Jurkat, Clone E6-1 (cell line): ENCODE measurements at places on chromosomes 6 and 20.

- DNase-seq: no peak
Measured at GRCh38 chr6:159213405-159213804, 44.2 kb downstream of the FNDC1 start.

GRCh38 chr6:157597461-157598312, 216.7 kb downstream of the ZDHHC14 start:
- peak; percentile 21 for DNase-seq

- DNase-seq: no peak
Measured at GRCh38 chr6:168131464-168132415, 52.7 kb upstream of the FRMD1 start.

GRCh38 chr20:42212391-42212790, 594.2 kb upstream of the CHD6 start:
- no peak for DNase-seq

DNA sequence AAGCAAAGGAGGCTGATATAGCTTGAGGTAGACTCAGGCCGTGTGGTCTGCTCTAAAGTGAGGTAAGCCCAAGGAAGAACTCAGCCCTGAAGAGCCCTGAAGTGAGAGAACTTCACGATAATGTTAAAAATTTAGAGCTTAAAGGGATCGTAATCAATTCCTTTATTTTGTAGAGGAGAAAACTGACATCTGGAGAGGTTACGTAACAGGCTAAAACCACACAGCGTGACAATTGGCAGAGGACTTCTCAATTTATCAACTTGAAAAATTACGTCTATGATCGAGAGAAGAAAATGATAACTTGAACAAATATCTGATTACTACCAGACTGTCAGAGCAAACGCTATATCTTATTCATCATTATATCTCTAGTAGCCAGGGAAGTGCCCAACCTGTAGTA, 121.8 kb upstream of the FOXO3 start:
- no peak for DNase-seq

GRCh38 chr20:60210779-60211617, 252.8 kb downstream of the CDH26 start:
- DNase-seq: peak; percentile 82

DNA sequence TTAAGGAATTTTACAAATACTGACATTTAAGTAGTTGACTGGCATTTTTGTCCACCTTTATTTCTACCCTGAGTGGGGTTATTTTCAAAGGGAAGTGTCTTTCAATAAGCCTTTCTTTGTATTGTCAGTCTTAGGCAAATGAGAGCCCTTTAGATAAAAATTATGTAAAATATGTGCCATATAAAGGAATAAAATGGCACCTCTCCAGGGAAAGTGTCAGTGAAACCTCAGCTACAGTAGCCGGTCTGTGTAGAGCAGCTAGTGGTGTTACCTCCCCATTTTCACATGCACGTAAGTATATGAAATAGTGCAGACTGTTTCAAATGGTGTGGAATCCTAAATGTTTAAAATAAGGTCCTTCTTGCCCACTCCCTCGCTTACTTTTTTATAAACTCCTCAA, 5.0 kb downstream of the FAM217B start:
- no peak for DNase-seq

- DNase-seq: no peak
Measured at GRCh38 chr6:16657768-16658167, 103.5 kb downstream of the ATXN1 start.

GRCh38 chr6:29726001-29726400, 2.8 kb downstream of the HLA-F start:
- DNase-seq: no peak

- no peak for DNase-seq
Measured at GRCh38 chr6:65700561-65700960, 6.5 kb downstream of the EYS start.

- DNase-seq: no peak
Measured at GRCh38 chr20:15011631-15012030, 674.2 kb upstream of the FLRT3 start.

- DNase-seq: no peak
Measured at GRCh38 chr6:101482606-101483005, 89.1 kb downstream of the GRIK2 start.

- no peak for DNase-seq
Measured at GRCh38 chr6:52046456-52046855, 41.0 kb downstream of the PKHD1 start.

GRCh38 chr6:14119784-14120183, 2.2 kb downstream of the CD83 start:
- no peak for DNase-seq

DNA sequence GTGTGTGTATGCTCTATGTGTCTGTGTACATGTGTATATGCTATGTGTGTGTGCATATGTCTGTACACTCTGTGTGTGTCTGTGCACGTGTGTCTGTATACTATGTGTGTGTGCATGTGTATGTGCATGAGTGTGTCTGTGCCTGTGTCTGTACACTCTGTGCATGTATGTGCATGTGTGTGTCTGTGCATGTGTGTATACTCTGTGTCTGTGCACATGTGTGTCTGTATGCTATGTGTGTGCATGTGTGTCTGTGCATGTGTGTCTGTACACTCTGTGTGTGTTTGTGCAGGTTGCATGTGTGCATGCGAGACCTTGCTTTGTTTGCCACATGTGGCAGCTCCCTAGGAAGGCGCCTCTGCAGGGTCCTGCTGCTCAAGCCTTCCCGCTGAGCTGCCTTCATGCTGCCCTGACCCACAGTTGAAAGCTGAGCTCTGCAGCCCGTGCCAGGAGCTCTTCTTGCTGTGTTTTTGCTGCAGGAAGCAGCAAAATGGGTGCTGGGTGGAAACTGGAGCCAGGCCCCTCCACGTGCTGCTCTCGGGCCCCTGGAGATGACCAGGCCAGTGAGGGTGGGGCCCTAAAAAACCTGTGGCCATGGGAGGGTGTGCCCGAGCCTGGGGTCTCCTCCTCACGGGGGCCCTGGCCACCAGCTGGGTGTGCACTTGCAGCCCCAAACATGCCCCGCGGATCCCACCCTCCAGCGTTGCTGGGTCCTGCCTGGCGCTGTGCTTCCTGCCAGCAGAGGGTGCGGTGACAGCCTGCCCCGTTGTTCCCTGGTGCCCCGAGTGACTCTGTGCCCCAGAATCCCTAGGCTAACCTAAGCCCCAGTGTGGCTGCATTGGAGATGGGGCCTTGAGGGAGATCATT, 109.1 kb downstream of the DACT2 start:
- DNase-seq: no peak

DNA sequence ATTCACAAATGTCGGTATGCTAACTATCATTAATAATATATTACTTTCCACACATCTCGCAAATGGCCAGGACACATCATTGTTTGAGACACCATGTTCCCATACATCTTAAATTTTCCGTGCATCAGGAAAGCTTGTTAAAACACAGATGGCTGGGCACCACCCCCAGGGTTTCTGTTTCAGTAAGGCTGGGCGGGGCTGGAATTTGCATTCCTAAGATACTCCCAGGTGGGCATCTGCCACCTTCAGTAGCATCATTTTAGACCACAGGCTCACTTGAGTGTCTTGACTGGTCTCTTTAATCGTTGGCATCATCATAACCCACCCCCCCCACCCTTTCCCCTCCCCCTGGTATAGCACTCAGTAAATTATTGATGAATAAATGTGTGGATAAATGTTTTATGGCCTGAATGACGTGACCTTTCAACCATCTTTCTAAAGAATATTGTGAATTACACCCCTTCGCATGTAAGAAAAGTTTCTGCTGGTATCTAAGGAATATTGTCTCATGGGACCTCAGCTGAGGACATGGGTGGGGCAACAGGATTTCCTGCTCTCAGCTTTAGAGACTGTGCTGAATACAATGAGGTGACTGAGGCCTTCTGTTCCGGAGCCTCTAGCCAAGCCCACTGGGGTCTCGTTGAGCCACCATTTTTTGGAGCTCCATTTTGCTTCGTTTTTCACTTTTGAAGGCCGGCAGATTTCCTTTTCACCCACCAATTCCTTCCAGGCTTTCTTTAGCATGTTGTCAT, 124.1 kb upstream of the NEDD9 start:
- no peak for DNase-seq

DNA sequence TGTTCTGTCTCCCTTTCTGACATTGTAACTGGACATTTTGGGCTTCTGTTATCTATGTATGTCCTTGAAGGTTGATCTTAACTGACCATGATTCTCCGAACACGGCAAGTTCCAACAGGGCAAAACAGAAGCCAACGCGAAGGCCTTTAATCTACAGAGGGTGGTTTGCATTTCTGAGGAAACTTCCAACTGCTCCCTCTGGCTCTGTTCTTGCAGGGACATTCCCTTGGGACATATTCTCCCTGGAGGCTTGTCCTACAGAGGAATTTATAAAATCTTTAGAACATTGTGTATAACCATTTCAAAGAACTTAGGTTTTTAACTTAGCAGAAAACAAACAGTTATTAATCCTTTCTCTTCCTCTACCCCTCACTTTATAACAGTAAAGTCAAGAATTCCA, 189.0 kb upstream of the CDYL start:
- no peak for DNase-seq

DNA sequence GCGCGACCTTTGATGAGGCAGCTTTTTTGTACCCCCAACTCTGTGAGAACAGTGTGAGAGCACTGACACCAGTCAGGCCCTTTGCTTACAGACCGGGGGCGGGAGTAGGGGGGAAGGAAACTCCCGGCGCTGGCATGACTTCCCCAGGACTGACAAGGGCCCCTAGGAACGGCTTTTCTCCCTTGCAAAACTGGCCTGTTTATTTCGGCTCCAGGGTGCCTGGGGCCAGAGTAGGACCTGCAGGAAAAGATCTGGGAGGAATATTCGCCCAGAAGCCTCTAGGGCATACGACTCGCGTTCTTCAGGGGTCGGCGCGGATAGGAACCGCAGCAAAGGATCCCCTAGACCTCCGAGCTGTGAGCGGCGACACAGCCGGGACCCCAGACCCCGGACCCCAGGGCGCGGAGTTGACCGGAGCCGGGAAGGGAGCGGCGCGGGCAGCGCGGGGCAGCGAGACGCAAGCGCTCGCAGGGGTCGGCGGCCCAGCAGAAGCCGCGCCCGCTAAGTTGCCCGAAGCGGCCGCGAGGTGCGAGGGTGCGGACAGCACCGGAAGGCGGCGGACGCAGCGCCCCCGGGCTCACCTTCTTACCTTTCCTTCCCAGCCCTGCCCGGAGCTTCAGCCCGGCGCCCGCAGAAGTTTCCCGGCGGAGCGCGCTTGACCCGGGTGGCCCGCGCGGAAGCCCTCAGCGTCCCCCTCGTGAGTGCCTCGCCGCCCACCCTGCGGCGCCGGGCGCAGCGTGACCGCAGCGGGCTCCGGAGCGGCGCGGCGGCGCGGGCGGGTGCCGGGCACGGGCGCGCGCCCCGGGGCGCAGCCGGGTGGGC, at the start of gene POPDC3:
POPDC3 (minus strand) TSS at position 771 of the 822 bp plus-strand sequence. CDS start 18,105 bp downstream, outside the sequence.
- DNase-seq: no peak

DNA sequence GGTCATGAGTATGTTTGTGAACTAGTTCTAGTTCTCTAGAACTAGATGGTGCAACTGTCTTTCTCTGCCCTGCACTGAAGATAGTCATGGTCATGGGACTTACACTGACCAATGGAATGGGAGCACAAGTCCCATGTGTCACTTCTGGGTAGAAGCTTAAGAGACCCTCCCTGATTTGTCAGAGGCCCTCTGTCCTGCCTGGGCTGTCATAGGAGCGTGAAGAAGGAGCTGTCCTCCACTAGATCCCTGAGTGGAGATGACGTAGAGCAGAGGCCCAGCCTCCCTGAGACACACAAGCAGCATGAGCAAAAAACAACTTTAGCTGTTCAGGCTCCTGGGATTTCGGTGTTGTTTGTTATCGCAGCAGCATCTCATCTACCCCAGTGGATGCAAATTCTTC, 514.5 kb downstream of the PREX1 start:
- DNase-seq: no peak

- DNase-seq: no peak
Measured at GRCh38 chr20:40641202-40641601, 47.8 kb downstream of the MAFB start.

DNA sequence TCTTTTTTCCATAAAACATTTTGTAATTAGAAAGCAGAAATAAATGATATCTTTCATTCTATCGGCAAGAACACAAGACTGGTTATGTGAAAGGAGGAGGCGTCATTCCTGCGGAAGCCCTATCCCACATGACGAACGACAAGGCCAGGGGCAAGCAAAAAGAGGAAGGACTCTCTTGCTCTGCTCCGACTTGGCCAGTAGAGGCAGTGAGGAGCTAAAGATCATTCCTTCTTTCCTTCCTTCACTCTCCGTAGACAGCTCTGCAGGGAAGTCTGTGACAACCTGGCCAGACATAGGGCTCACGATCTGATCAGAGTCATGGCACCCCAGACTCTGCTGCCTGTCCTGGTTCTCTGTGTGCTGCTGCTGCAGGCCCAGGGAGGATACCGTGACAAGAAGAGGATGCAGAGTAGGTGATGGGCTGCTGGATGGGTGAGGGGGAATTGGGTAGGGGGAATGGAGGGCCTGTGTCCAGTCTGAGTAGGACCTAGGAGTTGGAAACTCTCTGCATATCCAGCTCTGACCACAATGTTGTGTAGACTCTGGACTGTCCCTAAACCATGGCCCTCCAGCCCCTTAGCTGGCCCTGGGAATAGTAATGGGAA, at the start of gene WFDC10A:
WFDC10A (plus strand) TSS at position 244 of the 605 bp plus-strand sequence; CDS start at position 319, 75 bp downstream.
- DNase-seq: peak; percentile 58

GRCh38 chr20:10067321-10067720, 32.5 kb downstream of the ANKEF1 start:
- DNase-seq: no peak

DNA sequence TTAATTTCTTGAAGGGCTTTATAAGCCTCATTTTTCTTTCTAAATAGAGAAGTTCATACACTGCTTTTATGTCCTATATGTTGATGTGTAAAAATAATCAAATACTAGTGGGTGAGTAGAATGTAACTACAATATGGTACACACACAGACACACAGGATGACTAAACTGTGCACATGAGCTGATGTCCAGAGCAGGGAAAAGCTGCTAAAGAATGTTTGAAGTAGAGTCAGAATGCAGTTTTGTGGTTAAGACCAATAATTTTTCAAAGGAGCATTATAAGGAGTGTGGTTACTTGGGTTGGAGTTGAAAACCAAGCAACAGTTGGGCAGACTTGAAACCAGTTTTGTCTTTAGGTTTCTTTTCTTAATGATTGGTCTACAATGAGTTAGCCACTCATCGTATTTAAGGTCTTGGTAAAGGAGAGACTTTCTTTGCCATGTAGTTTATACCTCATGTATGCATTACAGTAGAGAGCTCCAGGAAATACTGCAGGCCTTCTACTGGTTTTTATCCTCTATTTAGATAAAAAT, 196.6 kb downstream of the ESR1 start:
- no peak for DNase-seq

DNA sequence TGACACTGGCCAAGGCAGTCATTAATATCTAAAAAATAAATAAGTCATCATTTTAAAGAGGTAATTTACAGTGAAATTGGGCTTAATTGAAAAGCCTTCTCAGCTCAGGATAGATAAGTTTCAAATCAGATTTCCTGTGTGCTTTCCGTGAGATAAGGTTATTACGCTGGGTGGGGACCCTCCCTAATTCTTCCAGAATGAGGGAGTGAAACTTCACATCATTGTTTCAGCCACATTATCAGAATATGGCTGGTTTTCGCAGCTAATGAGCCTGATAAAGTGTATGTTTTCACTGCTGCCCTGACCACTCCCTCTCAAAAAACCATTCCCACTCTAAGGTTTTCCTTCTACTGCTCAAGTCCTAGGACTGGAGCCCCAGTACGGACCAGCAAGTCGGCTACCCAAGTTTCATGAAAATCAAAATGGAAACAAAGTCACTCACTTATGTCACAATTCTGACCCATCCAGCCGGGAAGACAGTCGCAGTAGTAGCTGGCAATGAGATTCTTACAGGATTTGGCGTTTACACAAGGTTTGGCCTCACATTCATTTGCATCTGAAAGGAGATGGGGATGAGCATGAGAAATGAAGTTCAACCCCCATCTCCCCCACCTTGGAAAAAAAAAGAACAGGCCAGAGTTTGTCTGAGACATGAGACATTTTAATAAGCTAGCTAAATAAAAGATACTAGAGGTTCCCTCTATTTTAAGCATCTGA, 24.6 kb downstream of the JAG1 start:
- no peak for DNase-seq

GRCh38 chr6:116714761-116715160, 33.8 kb downstream of the KPNA5 start:
- no peak for DNase-seq
